ENCODE measurements at places on chromosomes 12 and 14.

DNA sequence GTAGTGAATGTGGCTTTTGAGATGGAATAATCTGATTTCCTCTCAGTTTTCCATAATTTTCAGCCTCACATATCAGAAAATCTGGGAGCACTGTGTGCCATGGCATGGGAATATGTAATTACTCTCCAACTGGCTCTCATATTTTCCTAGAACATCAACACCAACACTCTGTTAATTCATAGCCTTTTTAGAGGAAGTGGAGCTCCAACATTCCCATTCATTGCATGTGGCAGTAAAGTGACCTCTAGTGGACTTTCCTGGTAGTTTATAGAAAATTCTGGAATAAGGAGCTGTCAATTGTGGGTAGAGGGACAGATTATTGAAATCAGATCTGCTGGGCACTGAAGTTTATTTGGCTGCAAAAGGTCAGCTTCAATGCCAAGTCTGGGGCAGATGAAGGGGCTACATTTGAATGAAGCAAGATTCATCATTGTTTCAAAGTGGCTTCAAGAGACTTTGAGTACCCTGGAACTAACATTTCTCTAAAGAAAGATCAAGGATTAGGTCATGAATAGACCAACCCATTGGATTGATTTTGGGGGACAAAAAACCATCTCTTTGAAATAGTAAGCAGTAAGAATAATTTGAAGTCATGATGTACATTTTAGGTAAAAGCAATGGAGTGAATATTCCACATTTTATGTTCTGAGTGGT, 23.6 kb upstream of the USP44 start:
- DNase-seq = no peak

GRCh38 chr12:6765048-6765633, 1.0 kb upstream of the PTMS start:
- DNase-seq = no peak

DNA sequence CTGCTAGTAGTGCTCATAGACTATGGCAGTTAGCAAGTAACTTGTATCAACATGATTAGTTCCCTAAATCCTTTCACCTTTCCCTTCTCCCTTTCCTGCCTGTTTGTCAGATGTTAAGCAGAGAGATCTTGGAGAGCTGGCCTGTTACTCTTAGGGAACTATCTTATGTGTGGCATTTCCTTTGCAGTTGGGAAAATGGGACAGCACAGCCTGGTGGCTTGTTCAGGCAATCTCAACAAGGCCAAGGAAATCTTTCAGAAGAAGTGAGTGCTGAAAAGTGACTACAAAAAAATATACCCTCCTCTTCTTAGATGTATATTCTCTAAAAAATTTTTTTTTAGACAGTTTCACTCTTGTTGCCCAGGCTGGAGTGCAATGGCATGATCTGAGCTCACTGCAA, 7.4 kb downstream of the PARP2 start:
- DNase-seq = no peak

- DNase-seq = no peak
Measured at GRCh38 chr14:105711044-105711620, 184.7 kb downstream of the TMEM121 start.

DNA sequence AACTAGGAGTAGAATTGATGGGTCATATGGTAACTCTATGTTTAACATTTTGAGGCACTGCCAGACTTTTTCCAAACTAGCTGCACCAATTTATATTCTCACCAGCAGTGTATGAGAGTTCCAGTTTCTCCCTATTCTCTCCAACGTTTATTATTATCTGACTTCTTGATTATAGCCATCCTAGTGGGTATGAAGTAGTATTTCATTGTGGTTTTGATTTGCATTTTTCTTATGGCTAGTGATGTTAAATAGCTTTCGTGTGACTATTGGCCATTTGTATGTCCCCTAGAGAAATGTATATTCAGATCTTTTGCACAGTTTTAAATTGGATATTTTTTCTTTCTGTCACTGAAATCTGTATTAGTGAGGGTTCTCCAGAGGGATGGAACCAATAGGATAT, 37.8 kb downstream of the HELB start:
- no peak for DNase-seq

- no peak for DNase-seq
Measured at GRCh38 chr12:20126601-20127000, 241.7 kb upstream of the PDE3A start.

DNA sequence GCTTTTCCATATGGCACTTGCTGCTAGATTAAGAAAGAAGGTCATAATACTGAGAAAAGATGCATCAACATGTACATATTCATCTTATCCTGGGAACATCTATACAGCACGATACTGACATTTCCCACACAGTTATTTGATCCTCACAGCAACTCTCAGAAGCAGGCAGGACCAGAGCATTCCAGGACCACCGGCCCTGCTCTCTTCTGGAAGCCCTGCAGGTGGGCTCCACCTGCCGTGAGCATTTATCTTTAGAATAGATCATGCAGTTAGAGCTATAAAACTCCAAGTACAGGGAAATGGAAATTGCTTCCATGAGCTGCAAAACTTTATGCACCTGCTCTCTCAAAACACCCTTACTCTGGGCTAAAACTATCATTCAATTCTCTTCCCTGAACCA, 5.5 kb upstream of the BDKRB1 start:
- no peak for DNase-seq

DNA sequence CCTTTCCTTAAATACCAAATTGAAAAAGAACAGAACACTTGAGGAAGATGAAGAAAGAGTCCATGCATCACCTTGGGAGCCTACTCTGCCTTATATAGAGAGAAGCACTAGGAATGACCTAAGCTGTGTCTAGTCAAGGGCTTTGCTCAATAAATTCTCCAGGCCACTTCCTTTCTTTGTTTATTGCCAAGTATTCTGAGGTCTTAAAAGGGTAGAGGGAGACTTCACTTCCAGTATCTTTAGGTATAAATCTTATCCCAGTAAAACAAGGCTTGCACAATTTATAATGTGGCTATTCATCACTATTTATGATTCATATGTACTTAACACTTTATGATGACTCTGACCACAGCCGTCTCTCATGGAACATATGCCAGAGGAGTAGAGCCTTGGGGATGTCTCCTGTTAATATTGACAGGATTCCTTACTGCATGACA, 85.1 kb upstream of the ARHGAP5 start:
- DNase-seq = no peak

Measured in H9 (cell line).